ENCODE measurements at places on chromosomes 5 and 9.
A peak's percentile ranks its signal among the peaks of the same experiment; 100 is the strongest.

DNA sequence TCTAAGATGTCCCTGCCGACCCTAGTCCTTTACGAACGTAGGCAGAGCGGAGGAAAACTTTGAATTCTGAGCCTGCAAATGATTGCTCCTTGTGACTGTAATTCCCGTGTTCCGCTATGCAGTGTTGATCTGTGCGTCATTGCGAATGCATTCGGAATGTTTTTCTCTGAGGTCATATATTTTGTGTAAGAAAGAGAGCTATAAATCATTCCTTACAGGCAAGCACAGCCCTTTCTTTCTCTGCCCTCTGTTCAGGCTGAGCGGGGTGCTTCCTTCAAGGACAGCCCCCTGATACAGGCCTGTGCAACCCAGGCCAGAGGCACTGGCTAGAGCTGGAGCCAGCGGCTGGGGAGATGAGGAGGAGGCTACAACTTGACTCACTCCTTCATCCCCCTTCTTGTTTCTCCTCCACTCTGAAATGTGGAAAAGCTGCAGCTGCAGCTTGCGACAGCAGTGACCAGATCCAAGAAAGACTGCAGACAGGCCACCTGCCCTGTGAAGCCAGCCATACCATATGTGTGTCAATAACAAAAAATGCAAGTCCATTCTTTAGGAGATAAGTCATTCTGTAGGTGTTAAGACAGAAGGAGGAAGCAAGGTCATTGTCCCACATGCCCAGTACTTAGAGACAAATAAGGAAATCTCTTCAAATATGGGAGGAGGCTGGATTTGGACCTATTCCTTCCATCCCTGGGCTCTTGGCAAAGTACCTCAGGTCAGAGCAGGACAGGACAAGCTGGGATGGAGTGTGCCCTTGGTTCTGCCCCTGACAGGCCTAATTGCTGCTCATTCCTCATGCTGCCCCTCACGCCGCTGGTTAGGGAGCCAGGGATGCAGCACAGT, 345.7 kb upstream of the WWC1 start:
- DNase-seq: no peak

GRCh38 chr5:177366528-177367322, 9.0 kb downstream of the RGS14 start:
- DNase-seq: peak; percentile 41

GRCh38 chr5:106523852-106524251, 1146.9 kb downstream of the EFNA5 start:
- no peak for DNase-seq

DNA sequence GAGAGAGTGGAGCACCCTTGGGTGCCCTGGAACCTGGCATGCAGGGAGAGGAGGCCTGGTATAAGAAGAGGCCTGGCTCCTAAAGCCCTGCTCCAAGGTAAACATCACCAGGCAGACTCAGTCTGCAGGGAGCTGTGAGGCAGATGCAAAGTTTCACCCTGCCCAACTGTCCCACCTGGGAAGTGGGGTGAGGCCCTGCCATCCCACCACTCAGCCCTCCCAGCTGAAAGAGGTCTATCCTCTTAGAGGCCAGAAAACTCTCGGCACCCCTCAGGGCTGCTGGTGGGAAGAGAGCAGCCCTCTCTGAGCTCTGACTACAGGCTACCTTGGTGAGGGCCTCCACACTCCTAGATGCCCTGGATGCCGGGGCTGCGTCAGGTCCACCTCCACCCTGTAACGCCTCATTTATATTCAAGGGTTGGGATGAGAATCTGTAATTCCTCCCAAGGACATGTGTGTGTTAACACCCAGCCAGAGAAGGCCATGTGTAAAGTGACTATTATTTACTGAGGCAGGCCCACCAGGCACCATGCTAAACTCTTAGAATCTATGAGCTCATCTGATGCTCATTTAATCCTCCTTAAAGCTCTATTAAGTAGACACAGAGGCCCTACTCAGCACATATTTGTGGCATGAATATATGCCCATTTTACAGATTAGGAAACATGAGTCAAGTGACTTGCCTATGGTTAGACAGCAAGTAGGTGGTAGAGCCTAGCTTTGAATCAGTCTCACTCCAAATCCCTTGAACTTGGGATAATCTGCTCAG, 205.9 kb downstream of the FSTL4 start:
- no peak for DNase-seq

- DNase-seq: no peak
Observed at GRCh38 chr5:20678386-20678785, 690.4 kb upstream of the CDH18 start.

DNA sequence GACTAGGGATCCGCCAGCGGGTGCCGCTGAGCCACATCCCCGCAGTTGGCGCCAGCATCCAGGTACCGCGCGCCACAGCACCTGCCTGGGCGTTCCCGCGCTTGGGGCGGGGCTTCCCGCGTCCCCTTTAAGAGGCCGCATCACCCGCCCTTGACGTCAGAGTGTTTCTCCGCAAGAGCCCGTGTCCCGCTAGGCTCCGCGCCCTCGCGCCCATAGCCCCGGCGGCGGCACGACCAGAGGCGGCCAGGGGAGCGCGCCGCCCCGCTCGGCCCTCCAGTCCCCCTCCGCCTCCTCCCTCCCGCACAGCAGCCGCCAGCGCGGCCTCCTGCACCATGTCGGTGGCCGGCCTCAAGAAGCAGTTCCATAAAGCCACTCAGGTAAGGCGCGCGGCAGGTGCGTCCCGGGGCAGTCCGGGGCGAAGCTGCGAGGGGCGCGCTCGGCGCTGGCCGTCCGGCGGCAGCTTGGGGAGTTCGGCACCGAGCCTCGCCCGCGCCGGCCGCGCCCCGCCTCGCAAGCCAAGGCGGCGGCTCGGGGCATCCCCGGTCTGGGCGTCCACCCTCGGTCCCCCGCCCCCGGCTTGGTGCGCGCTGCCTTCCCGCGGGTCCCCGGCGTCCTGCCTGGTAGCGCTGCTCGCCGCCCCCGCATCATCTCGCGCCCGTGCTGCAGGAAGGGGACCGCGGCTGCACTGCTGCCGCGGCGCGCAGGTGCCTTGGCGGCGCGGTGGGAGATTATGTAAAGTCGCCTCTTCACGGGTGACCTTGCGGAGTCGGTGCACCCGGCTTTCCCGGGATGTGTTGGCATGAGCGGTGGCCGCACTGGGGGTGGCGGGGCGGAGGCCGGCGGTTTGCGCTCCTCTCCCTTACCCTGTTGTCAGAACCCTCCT, at the start of gene SH3GL2:
SH3GL2 (plus strand) TSS at position 156 of the 883 bp plus-strand sequence.
- no peak for DNase-seq

- no peak for DNase-seq
Observed at GRCh38 chr9:126496781-126497659, 116.7 kb upstream of the LMX1B start.

- DNase-seq: no peak
Observed at GRCh38 chr5:26761045-26761444, 277.3 kb downstream of the CDH9 start.

DNA sequence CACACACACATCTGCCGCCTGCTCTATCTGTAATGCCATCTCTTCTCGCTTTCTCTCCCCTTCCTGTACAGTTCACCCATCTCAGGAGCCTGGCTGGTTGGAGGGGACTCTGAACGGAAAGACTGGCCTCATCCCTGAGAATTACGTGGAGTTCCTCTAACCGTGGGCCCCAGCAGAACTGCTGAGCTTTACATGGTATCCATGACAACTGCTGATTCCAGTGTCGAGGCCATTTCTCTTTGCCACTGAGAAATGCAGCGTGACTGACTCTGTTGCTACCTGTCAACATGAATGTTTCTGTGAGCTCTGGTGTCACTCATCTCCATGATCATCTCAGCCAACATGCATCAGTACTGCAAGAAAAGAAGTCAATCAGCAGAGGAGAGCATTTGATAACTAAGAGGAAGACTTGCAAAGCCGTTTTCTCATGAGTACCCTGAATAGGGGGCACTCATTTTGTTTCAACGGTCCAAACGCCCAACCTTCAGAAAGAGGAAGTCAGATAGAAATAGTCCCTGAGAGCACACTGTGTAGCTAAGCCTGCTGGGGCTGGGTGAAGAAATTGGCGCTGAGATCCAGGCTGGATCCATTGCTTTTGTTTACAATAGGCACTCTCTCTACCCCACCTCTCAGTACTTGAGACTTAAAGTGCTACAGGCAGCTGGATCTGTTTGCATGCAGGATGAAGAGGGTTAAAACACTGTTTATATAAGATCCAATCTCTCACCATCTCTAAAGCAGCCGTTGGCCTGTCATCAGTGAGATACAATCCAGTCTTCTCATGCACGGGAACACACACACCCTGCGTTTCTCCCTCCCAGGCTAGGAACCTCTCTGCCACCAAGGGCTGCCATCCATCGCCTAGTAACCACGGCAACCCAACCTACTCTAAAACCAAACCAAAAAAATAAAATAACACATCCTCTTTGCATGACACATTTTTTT, 180.9 kb downstream of the NR3C1 start:
- DNase-seq: no peak

DNA sequence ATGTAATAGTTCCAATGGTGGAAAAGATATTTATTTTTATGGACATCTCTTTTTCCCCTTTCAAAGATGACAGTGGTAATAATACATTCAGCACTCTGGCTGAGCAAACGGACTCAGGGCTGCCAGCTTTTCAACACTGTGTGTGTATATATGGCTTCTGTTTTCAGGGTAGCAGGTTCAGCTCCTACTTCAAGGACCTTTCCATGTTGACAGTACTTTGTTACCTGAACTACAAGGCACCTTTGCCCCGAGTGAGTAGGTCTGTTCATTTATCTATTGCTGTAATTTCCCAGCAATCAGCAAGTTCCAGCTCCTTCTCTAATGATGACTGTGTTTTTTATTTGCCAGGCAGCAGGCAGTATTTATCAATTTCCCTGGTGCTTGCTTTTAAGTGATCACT, 387.4 kb upstream of the KIF2A start:
- no peak for DNase-seq

- no peak for DNase-seq
Observed at GRCh38 chr9:133042676-133043075, 11.9 kb downstream of the GTF3C5 start.

DNA sequence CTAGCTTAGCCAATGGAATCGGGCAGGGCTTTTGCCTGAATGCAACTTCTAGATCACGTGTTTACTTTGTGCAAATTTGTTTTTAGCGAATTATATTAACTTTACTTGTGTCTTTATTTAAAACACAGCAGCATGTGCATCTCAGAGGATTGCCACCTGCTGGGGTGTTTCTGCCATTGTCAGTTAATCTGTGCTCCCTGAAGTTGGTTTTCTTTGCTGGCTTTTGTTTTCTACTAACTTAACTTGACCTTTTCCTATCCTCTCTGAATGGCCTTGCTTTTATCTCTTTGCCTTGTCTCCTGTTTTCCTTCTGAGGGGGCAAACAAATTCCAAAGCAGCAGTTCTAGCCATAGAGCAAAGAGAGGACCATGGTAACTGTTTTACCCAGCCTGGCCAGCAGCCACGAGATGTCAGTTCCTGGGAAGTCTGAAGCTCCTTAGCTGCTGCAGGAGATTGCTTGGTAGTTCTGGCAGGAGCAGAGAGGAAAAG, 67.6 kb downstream of the ARHGEF28 start:
- DNase-seq: no peak

- DNase-seq: no peak
Observed at GRCh38 chr5:73678322-73678740, 52.3 kb downstream of the ARHGEF28 start.

- DNase-seq: no peak
Observed at GRCh38 chr9:81585191-81585763, 104.1 kb downstream of the TLE1 start.

GRCh38 chr5:148633067-148633377, 21.3 kb downstream of the HTR4 start:
- no peak for DNase-seq

DNA sequence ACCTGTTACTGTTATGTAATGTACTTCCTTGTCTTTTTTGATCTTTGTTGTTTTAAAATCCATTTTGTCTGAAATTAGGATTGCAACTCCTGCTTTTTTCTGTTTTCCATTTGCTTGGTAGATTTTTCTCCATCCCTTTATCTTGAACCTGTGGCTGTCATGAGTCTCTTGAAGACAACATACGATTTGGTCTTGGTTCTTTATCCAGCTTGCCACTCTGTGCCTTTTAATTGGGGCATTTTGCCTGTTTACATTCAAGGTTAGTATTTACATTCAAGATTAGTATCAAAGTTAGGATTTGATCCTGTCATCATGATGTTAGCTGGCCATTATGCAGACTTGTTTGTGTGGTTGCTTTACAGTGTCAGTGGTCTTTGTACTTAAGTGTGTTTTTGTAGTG, 156.8 kb downstream of the GDNF start:
- no peak for DNase-seq

GRCh38 chr5:156498226-156498980, 171.4 kb downstream of the SGCD start:
- DNase-seq: no peak

GRCh38 chr5:83199126-83199525, 121.8 kb downstream of the XRCC4 start:
- DNase-seq: no peak

GRCh38 chr5:107425541-107426031, 245.2 kb downstream of the EFNA5 start:
- DNase-seq: no peak

- DNase-seq: no peak
Observed at GRCh38 chr9:88680505-88681160, 145.7 kb downstream of the NXNL2 start.

DNA sequence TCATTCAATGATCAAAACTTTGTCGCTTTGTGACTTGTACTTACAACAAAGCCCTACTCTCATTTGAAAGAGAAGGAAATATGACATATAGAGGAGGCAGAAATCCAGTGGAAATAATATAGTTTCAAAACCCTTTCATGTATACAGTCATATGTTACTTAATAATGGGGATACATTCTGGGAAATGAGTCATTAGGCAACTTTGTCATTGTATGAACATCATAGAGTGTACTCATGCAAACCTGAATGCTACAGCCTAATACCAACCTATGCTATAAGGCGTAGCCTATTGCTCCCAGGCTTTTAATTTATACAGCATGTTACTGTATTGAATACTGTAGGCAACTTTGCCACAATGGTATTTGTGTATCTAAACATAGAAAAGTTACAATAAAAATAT, 69.0 kb upstream of the SMC2 start:
- DNase-seq: no peak

DNA sequence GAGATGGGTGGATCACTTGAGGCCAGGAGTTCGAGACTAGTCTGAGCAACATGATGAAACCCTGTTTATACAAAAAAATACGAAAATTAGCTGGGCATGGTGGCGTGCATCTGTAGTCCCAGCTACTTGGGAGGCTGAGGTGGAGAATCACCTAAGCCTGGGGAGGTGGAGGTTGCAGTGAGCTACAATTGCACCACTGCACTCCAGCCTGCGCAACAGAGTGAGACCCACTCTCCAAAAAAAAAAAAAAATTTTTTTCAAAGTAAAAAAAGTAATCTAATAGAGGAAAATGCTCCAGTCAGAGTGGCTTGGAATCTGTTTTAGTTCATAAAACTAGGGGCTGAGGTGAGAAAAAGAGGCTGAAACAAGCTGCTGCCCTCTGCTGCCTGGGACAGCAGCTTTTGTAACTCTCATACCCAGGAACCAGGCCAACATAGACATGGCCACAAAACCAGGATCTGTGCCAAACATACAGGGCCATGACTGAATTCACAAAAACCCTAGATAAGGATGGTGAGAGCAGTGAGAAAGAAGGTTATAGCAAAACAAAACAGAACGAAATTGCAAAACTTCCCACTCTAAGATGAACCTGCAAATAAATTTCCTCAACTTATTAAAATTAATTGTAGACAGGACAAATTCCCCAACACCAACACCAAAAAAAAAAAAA, 13.1 kb upstream of the DCAF12 start:
- DNase-seq: peak; percentile 93

- peak; percentile 8 for DNase-seq
Observed at GRCh38 chr9:14314929-14315874, 1.3 kb upstream of the NFIB start.

- no peak for DNase-seq
Observed at GRCh38 chr9:14887149-14887548, 23.1 kb downstream of the FREM1 start.

Measured in hematopoietic multipotent progenitor cell treated with erythropoietin and hydrocortisone succinate and interleukin-3 and kit ligand, for 15 days (in vitro differentiated cells).